ENCODE measurements at places on chromosomes 6 and 20.

- no peak for DNase-seq
These were observed 66.0 kb upstream of the UTRN start for GRCh38 chr6:144219056-144219685.

DNA sequence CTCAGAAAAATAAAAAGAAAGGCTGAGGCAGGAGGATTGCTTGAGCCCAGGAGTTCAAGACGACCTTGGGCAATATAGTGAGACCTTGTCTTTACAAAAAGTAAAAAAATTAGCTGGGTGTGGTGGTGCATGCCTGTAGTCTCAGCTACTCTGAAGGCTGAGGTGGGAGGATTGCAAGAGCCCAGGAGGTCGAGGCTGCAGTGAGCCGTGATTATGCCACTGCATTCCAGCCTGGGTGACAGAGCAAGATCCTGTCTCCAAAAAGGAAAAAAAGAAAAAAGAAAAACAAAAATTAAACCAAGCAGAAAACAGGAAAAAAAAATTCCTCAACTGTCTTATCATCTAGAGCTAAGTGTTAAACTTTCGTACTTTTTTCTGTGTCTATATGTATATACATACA, 12.4 kb upstream of the SRSF3 start:
- no peak for DNase-seq

- no peak for DNase-seq
These were observed 201.6 kb downstream of the FOXA2 start for GRCh38 chr20:22382742-22383141.

DNA sequence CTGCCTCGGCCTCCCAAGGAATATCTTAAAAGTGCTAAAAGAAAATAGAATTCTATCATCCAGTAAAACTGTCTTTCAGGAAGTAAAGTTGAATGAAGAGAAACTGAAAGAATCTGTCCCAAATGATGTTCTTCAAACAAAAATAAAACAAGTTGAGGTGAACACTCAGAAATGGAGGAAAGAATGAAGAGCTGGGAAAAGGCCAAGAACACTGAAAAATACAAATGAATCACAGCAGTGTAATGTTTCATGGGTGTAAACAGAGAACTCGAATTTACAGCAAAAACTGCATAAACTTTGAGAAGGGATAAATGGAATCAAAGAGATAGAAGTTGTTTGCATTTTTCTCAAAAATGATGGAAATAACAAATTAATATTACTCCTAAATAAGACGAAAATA, 317.3 kb downstream of the TAF4 start:
- DNase-seq: no peak

GRCh38 chr6:46642928-46643751, 9.5 kb downstream of the CYP39A1 start:
- DNase-seq: no peak

GRCh38 chr6:32327103-32327502, 44.6 kb downstream of the TSBP1 start:
- DNase-seq: no peak

- DNase-seq: no peak
These were observed 112.9 kb upstream of the MLIP start for GRCh38 chr6:53998303-53998702.

DNA sequence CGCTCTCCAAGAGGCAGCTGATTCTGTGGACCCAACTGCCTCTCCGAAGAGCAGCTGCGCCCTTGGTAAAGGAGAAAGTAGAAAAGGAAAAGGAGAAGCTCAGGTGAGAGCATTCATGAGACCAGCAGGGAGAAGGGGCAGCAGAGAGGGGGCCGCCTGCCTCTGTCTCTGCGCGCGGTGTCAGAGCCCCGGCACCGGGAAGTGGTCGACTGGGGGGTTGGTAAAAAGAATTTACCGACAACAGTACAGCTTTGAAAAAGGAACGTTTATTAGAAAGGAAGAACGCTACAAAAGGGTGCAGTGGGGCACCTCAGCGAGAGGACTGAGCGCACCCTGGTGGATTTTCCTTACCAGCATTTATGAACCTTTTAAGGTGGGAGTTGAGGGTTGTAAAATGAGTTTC, 61.9 kb downstream of the GPR6 start:
- no peak for DNase-seq

GRCh38 chr20:23162887-23163286, 76.8 kb upstream of the CD93 start:
- no peak for DNase-seq

DNA sequence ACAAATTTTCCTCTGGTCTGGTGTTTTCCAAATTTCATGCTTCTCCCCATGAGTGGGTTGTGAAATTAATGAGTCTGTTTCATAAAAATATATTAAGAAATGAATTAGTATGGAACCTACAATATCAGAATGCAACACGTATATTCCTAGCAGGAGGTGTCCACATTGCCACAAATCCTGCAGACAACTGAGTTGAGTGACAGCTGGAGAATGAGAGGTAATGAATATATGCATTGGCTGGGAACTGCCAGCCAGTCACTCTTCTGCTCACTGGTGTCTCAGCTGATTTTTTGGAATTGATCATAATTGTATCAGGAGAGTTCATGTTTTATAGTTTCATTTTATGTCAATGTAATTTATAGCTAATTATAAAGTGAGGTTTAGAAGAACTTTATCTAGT, 6.3 kb upstream of the ARFGEF3 start:
- no peak for DNase-seq

GRCh38 chr20:9019833-9020232, 49.1 kb upstream of the PLCB4 start:
- DNase-seq: no peak

GRCh38 chr20:33418033-33418432, 16.7 kb upstream of the CDK5RAP1 start:
- DNase-seq: no peak

DNA sequence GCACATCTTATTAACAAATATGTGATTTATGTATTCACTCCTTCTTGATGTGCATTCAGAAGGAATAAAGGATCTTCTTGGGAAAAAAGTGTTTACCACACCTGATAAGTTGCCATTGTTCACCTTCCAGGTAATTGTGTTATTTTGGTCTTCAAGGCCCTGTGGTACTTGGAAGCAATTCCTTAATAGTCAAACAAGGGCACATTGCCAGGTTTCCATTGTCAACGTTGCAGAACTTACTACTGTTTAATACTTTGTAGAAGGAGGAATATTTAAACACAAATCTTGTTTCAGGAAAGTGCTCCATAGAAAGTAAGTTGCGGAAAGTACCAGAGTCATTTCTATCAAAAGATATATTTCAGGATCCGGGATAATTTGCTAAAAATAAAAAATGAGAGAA, 129.5 kb upstream of the SGK1 start:
- no peak for DNase-seq

DNA sequence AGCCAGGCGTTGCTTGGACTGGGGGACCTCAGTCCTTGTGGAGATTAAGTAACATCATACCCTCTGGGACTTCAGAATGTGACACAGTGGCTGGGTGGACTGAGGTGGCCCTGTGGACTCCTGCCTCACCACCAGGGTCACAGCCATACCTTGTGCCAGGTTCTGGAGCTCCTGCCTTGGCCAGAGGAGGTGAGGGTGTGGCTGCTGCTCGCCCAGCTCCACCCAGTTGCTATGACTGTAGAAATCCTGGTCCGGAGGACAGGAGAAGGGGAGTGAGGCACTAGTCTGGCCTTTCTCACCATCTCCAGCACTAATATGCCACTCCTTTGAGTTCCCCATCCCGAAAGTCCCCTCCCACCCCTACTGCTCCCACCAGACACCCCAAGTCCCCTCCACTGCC, 1.9 kb downstream of the VWA7 start:
- DNase-seq: no peak

DNA sequence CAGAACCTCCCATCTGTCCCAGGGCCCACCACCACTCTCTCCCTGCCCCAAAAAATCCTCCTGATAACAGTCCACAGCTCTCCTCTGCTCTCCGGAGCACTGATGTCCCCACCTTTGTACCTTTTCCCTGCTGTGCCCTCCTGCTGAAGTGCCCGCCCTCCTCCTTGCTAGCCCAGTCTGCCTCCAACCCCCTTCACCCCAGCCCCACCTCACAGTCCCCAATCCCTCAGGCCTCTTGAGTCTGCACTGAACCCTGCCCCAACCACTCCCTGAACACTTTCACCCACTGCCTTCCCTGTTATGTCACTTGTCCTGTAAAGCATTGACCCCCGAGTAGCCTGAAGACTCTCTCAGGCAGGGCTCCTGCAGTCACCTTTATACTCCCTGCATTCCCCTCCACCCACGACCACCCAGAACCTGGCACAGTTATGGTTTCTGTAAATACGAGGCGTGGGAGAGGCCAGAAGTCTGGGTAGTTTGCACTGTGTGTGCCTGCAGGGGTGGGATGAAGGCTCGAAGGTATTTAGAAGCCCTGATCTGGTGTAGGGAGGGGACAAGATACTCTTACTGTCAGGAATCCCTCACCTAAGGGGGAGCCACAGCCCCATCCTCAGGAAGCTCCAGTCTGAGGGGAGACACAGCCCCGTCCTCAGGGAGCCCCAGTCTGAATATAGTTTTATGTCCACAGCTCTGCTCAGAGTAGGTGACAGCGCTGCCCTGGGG, 5.4 kb downstream of the GLP1R start:
- no peak for DNase-seq

- DNase-seq: no peak
These were observed 61.4 kb downstream of the LY86 start for GRCh38 chr6:6649824-6650349.

- no peak for DNase-seq
These were observed 15.8 kb downstream of the MAN1A1 start for GRCh38 chr6:119333707-119334295.

- no peak for DNase-seq
These were observed 331.3 kb downstream of the RIMS1 start for GRCh38 chr6:72217626-72218025.

- no peak for DNase-seq
These were observed 75.8 kb downstream of the CAP2 start for GRCh38 chr6:17469006-17469832.

- no peak for DNase-seq
These were observed 168.5 kb upstream of the SIM1 start for GRCh38 chr6:100633096-100633777.

DNA sequence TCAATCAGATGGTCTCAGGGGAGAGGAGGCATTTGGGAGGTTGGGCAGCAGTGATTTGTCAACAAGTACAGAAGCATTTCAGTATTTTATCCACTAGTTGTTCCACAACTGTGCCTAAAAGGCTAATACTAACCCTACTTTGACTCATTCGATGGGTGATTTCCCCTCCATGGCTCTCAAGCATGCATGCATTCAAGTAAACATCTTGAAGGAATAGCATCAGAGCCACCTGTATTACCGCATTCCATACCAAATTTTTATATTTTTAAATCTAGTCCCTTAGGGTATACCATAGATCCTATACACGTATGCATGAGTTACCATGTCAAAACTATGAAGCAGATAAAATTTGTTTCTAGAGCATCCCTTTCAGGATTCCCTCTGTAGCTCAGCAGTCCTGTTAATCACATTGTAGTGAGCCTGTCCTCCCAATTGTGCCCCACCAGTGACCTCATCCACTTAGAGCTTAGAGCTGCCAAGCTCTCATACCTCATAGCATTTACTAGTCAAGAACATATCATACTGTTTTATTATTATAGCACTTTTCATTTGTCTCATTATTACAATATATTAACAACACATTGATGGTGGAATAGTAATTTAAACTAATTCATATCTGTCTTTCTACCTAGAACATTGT, 213.8 kb downstream of the LAMA2 start:
- DNase-seq: no peak

GRCh38 chr20:1844325-1845162, 50.7 kb upstream of the SIRPA start:
- peak; percentile 39 for DNase-seq

DNA sequence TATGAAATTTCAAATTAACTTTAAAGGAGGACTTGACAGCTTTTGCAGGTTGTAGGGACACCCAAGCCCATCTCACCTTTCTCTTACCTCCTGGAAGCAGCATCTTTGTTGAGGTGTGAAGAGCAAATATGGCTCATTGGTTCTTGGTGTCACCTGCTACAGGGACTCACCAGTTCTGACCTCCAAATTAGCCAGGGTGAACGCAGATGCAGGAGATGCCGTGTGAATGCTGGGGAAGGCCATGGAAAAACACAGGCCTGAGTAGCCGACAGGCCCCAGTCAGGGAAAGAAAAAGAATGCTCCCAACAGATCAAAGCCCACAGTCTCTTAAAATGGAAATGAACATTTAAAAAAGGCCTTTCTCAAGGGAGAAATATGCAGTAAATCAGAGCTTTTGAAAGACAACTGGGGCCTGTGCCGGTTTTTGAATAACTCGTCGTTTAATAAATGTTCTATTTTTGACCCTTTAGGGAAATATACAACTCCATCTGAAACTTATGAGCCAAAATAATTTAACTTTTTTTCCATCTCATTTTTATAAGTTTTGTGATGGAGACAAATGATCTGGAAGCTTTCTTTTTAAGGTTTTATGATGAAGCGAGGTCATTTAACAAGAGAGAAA, 167.5 kb downstream of the CD83 start:
- DNase-seq: no peak

Data from left ventricle myocardium inferior (tissue), 1 donor.